ENCODE measurements at places on chromosomes 6 and 20.

DNA sequence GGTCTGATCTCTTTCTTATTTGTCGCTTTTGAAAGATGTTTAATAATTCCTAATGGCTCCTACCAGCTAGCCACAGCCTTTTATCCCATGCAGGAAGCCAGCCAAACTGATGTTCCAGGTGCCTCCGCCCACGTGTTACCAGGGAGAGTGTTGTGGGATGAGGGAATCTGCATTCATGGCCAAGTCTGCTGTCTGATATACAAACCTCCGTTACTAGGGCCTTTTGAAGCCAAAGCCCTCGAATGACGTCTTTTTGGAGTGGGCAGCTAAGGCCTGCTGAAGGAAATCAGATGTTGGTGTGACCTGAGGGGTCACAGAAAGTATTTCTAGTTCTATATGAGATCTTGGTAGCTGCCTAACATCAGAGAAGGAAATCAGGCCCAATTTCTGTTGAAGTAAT lies 21.3 kb downstream of the STK35 start:
- DNase-seq: no peak

- DNase-seq: no peak
These were observed 22.9 kb downstream of the DEK start for GRCh38 chr6:18241208-18242038.

GRCh38 chr20:46035713-46036112 lies 6.7 kb downstream of the SLC12A5 start:
- no peak for DNase-seq

DNA sequence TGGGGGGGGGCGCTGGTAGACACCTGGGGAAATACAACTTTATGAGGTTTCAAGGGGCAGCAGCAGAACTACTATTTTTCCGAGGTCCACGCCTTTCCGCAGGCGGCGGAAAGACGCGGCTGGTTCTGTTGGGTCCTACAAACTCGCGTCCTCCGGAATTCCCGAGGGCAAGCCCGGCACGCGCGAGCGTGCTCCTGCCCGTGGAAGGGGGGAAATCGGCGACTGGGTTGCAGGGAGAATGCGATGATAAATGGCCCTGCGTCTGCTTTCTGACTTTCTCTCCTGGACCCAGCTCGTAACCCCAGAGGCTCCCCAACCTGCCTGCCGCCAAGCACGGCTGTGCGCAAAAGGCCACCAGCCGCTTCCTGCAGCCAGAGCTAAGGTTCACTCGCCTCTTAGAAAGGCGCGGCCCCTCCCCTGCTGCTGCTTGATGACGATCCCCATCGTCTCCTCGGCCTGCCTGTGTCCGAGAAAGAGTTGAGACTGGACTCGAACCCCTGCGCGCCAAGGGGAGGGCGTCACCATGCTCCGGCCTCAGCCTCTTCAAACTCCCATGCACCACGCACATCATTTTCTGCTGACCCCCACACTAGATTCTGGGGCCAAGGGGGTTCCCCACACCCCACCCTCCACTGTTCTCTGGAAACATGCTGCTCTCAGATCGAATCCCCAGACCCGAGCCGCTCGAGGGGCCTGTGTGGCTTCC lies 6.7 kb downstream of the FOXA2 start:
- no peak for DNase-seq

DNA sequence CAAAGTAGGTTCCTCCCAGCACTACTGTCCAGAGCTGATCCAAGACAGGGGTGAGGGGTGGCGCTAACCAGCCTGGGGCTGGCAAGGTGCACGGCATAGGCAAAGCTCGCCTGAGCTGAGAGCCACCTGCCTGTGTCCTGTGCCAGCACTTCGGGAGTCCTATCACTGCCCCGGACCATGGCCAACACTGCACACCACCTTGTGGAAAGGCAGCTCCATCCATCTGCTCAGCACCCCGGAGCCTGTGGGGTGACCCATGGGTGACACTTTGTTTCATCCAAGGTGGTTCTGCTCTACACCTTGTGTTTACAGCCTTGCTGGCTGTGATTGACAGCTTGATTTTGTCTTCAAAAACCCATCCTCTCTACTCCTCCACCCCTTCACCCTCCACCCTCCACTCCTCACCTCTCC lies 32.9 kb upstream of the GATA5 start:
- DNase-seq: no peak

DNA sequence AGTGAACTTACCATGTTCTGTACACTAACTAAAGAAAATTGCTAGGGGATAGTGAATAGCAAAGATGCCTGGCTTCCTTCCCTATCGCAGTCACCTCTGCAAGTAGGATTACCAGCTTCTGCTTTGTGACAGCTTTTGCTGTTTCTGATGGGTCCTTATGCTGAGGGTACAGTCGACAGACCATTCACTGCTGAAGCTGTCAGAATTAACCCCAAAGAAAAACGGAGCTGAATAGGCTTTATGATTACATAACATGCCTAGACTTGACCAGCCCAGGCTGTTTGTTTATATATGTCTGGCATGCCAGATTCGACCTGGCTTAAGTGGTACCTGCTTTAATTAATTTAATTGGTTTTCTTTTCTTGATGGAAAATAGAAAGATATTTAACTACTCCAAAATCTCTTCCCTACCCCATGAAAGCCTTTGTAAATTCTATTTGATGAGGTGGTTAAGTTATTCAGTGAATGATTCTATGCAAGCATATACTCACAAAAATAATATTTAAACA lies 21.7 kb upstream of the PRELID3B start:
- DNase-seq: no peak

DNA sequence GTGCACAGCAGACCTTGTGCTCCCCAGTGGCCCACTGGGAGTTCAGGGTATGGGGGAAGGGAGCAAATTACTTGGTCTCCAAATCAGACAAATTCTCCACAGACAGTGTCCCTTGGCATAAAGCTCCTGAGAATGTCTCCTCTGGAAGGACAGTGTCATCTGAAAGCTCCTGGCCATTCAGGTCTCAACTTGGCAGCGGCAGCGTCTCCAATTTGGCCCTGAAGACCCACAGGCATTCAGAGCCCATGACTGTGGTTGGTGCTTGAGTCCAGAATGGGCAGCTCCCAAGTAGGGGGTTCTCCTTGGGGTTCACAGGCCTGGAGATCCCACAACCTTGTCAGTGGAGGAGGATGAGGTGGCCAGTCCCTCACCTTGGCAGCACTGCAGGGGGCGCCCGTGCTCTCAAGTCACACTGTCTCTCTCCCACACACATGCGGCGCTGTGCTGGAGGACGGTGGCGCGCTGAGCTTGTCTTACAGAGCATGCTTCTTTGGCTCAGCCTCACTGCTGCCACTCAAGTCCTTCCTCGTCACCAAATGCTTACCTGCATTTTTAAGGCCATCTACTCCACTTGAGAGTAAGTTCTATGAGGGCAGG lies 20.7 kb downstream of the DYNLRB1 start:
- no peak for DNase-seq

GRCh38 chr6:116514111-116514510 lies 2.7 kb downstream of the CALHM5 start:
- DNase-seq: no peak

- no peak for DNase-seq
These were observed 45.8 kb downstream of the GINS1 start for GRCh38 chr20:25453035-25453810.

DNA sequence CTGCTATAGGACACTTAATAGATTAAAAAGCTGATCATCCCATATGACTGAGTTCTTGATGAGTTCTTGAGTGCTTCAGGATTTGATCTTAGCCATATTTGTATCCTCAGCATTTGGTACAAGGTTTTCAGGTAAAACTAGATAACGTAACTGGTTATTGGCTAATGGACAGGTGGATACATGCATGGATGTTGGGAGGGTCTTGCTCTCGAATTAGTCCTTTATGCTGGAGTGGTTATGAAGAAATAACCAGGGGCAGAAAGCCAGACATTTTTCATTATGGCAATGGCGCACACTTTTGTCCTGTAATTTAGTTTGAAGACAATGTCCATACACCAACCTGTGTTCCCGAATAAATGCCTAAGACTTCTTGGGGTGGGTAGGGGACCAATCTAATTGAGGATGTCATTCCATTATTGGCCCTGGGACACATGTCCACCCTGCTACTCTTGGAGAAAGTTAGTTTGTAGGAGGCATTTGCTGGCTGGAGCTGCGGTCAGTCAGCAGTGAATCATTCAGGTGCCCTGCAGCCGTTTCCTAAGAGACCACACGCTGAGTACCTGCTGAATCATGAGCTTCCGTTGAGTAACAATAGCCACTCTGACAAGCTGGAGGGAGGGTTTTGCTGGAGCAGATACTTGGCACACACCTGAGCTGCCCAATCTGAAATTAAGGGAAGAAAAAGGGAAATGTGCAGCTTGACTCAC lies 194.4 kb downstream of the FOXA2 start:
- DNase-seq: peak; percentile 48

DNA sequence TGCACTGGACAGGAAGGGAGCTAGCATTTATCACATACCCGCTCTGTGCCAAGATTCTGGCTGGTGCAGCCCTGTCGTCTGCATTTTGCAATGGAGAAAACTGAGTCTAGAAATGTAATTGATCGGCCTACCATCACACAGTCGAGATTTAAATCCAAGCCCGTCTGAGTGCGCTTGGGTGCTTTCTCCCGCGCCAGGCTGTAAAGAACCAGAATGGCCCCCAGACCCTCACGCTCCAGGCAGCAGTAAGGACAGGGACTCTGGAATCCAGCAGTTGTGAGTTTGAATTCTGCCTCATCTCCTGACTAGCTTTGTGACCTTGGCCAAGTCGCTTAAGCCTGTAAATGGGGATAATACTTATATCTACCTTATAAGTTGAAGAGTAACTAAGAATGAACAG lies 10.8 kb downstream of the DYNLRB1 start:
- DNase-seq: no peak

- no peak for DNase-seq
These were observed 33.1 kb upstream of the MPC1 start for GRCh38 chr6:166415833-166416347.

DNA sequence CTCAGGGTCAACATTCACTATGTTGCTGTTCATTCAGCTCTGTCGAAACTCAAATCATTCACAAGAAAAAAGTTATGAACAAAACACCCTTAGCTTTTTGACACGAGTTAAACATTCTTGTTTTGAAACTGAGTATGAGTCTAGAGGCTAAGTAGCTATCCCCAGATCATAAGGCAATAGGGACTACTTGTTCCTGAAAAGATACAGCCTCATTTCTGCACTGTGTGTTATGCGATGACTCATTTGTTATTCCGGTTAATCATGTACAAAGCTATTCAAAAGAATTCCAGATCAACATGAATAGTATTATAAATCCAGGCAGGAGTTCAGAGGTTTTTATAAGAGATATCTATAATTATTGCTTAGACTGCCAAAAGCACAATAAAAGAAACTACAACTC lies 908.0 kb downstream of the QKI start:
- DNase-seq: no peak

DNA sequence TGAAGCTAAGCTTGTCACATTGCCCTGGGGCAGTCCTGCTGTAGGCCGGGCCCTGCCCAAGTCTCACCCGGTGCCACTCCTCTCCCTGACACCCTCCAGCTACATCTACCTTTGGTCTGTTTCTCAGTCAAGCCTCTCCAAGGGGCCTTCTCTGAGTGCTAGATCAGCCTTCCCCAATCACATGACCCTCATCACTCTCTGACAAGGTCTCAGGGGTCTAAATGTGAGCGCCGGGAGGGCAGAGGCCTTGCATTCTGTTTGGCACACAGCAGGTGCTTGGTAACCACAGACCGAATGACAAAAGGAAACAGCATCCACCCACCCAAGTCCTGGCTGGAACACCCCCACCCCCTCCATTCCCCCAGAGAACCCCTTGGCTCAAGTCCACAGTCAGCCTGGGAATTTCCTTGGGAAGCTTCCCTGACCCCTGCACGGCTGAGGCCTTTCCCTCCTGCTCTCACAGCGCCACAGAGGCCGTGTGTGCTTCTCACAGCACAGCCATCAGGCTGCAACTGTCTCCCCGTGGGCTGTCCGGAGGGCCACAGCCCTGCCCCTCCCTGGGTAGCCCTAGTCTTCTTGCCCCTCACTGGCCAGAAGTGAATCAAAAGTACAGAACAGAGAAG lies 32.9 kb downstream of the PKIG start:
- no peak for DNase-seq

- no peak for DNase-seq
These were observed 119.7 kb downstream of the MAP3K4 start for GRCh38 chr6:161111261-161111660.

DNA sequence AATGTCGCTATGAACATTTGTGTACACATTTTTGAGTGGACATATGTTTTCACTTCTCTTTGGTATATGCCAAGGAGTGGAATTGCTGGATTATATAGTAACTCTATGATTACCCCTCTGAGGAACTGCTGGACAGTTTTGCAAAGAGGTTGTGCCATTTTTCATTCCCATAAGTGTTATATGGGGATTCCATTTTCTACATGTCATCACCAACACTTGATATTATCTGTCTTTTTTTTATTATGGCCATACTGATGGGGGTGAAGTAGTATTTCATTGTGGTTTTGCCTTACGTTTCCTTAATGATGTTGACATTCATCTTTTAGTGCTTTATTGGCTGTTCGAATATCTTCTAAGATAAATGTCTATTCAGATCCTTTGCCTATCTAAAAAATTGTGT lies 171.8 kb upstream of the LAMA2 start:
- no peak for DNase-seq

GRCh38 chr6:32271429-32271828 lies 47.6 kb upstream of the NOTCH4 start:
- no peak for DNase-seq

- no peak for DNase-seq
These were observed 100.7 kb downstream of the NOL4L start for GRCh38 chr20:32484225-32484957.

DNA sequence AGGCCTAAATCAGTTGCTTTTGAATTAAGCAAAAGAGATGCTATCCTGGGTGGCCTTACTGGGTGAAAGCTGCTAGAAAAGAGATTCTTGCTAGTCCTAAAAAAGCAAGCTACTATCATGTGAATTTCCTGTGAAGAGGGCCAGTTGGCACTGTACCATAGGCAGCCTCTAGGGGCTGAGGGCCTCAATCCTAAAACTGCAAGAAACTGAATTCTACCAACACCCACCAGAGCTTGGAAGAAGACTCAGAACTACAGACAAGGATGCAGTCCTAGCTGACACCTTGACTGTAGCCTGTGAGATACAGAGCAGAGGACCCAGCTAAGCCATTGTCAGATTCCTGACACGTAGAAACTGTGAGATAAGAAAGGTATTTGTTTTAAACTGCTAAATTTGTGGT lies 24.5 kb downstream of the CLIC5 start:
- DNase-seq: no peak

- no peak for DNase-seq
These were observed 61.1 kb downstream of the IL20RA start for GRCh38 chr6:136983687-136984086.

GRCh38 chr20:15256676-15257568 lies 919.5 kb upstream of the FLRT3 start:
- DNase-seq: no peak

GRCh38 chr6:161534264-161534873 lies 260.5 kb upstream of the AGPAT4 start:
- DNase-seq: no peak
